ENCODE measurements at places on chromosomes 4 and X. TPM values are rescaled to one million over a fixed set of nuclear protein-coding genes. Genes with fewer than 3 reads are reported as not detected.
A peak's percentile ranks its signal among the peaks of the same experiment; 100 is the strongest.

GRCh38 chr4:152935631-152936445 lies at the start of gene FHDC1:
Gene FHDC1, plus strand, starts transcription at chr4:152936323. Its CDS starts 6,735 bp downstream, at chr4:152943058.
- DNase-seq: peak; percentile 19

DNA sequence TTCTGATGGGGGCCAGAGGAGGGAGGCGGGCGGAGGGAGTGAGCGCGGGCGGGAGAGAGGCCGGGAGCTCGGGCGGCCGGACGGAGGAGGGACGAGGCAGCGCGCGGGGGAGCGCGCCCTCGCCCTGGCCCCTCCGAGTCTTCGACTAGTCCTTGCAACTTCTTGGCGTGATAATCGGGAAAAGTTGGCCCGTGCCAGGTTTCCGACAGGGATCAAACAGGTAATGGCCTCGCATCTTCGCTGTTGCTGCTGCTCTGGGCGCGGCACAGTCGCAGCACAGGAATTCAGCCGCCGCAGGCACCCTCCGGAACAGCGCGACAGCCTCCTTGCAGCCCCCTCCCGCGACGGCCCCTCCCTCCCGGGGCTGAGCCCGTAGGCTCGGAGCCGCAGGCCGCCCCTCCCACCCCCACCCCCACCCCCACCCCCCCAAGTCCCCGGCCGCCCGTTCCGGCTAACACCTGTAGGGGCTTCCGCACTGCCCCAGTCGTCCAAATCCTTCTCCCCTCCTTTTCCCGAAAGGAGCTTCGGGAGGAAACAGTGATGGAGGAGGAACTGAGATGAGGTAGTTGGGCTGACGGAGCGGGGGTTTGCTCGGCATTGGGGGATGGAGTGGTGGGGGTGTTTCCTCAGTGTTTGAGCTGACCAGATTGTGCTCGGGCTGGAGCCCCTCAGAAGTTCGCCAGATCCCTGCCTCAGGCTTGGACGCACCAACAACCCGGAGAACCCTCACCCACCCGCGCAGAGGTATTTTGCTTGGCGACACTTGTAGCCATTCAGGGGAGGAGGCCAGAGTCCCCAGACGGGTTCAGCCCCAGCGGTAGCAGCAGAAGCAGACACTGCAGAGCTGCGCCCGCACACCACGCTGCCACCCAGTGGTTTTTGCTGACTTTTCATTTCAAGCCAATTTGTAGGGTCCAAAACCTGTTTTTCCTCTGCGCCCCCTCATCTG lies at the start of gene FGF13:
Gene FGF13, minus strand, starts transcription at position 319 of the 949 bp plus-strand sequence. CDS start 714 bp downstream, outside the sequence.
- no peak for DNase-seq

GRCh38 chr4:110615353-110616237 lies 7.3 kb downstream of the PITX2 start:
- DNase-seq: no peak

DNA sequence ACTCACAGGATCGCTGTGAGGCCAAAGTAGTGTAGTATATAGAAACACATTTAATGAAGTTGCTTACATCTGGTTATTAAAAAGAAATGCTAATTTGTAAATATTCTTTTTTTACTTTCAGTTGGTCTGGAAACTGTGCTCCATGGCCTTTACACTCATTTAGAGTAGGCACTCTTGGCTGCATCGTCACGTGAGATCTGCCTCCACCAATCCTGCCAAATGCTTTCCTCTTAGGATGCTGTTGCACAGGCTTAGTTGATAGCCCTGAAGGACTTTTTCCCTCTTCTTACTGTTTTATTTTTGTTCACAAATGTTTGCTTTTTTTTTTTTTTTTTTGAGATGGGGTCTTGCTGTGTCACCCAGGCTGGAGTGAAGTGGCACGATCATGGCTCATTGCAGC lies 6.3 kb downstream of the CPE start:
- DNase-seq: no peak

DNA sequence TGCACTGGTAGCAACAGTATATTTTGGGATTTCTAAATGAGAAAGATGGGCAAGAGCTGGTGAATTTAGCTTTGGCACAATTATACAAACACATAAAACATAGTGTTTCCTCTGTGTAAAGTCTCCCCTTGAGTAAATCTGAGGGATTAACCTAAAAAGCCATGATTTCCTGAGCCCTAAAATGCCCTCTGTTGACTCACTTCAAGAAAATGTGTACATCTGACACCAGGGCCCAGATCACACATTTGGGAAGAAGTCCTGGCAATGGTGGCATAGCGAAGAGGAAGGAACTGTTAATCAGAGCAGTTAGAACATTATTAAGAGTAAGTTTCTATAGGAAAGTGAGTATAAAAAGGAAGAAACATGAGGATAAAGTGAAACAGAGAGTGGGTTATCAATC lies 338.5 kb downstream of the SPOCK3 start:
- DNase-seq: no peak

GRCh38 chr4:90904021-90904420 lies 776.8 kb downstream of the CCSER1 start:
- DNase-seq: no peak

DNA sequence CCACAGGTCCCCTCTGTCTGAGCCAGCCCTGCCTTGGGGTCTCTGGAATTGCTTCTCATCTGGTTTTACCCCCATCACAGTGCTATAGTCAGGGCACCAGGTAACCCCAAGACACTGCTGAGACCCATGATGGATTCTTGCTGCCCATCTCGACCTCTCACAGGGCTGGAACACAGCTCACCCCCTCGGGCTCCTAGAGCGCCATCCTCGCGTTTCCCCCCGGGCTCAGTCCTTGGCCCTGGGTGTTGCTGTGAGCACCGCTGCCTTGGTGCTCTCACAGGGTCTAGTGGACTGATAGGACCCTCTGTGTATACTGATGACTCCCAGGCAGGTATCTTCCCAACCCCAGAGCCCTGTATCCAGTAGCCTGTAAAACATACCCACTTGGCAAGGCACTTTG lies 8.8 kb downstream of the MAEA start:
- DNase-seq: no peak

- DNase-seq: peak; percentile 87
These were observed 213.6 kb downstream of the CPE start for GRCh38 chr4:165592386-165592785.

DNA sequence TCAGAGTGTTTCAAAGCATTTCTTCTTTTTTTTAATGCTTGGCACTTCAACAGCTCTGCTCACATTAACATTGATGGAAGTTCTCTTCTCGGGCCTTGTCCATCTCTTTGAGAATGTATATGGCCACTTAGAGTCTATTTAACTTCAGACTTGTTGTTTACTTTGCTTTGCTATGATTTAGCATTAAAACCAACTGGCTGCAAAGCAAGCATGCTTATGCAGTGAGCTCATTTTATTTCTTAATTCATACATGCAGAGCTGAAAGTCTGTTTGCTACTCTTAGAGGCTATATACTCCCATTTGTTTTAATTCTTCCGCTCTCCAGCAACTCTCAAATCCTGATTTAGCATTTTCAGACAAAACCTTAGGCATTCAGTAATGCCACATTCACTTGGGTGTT lies 107.6 kb upstream of the PACRGL start:
- no peak for DNase-seq

DNA sequence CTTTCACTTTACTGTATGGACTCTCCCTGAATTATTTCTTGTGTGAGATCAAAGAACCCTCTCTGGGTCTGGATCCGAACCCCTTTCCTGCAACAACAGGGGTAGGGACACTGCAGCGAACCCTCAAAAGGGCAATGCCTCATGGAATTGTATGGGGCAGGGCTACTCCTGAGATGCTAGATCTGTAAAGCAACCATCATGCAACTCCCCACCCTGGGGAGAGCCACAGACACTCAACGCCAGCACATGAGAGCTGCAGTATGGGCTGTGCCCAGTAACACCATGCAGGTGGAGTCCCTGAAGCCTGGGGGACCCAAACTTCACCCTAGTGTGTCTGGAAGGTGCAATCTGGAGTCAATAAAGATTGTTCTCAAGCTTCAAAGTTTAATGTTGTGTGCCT lies 304.7 kb downstream of the DCHS2 start:
- DNase-seq: no peak

- no peak for DNase-seq
These were observed 1.8 kb downstream of the SFRP2 start for GRCh38 chr4:153787061-153787560.

GRCh38 chr4:85486425-85487086 lies 11.6 kb downstream of the ARHGAP24 start:
- peak; percentile 34 for DNase-seq

DNA sequence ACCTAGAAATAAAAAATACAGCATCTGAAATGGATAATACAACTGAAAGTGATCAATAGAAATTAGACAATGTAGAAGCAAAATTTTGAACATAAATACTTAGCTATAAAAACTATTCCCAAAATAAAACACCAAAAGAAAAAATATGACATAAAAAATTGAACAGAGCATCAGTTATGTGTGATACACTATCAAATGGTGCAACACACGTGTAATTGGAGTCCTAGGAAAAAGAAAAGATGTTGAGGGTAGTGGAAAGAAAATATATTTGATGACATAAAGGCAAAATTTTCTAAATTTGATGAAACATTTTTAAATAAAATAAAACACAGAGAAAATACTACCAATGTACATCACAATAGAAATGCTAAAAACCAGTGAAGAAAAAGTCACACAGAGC lies 63.1 kb downstream of the NPY2R start:
- DNase-seq: no peak

DNA sequence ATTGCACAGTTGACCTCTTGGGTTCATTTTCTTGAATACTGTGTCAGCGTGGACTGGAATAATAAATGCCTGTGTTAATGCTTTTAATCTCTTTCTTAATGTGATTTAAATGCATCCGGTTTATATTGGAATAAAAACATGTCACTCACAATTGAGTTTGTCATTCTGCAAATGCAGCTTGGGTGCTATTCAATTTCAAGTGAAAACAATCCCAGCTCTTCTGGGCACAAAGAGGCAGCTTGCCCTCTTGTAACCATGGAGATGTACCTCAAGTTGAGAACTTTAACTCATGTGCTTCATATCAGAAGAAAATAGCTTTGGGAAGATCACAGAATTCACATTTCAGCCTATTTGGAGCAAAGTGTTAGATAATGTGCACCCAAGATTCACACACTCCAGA lies 355.7 kb upstream of the GNPDA2 start:
- DNase-seq: no peak

- DNase-seq: no peak
These were observed 124.8 kb upstream of the SORBS2 start for GRCh38 chr4:185936650-185937376.

DNA sequence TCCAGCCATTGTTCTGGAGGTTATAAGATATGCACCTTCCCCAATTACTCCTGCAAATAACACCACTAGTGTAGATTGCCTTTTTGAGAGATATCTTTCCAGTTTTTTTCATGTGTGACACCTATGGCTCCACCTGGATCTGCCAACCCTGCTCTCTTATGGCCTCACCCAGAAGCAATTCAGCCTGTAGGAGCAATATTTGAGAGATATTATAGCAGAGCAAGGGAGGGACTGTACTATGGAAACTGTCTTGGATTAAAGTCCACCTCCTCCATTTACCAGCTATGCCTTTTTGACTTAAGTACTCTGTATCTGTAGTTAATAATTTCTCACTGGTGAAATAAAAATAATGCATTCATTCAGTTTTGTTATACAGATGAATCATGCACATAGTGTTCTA lies 803.5 kb downstream of the NLGN4X start:
- no peak for DNase-seq

- DNase-seq: peak; percentile 33
These were observed 16.2 kb downstream of the BOD1L1 start for GRCh38 chr4:13611283-13611842.

GRCh38 chr4:153393397-153393796 lies 48.9 kb downstream of the MND1 start:
- DNase-seq: peak; percentile 70

DNA sequence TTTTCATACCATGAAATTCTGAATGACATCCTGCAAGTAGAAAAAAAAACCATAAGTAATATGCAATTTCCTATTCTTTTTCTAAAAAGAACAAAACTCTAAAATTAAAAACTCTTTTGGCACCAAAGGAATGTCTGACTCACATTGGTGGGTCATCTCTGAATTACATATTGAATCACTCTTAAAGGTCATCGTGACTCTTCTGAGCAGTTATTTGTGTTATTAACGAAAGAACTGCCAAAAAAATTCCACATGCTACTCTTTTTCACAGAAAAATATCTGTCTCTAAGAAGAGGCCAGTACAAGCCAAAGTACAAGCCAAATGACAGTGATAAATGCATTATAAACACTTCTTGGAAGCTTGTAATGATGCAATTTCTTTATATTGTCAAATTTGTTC lies 282.2 kb downstream of the GUCY2F start:
- DNase-seq: peak; percentile 15

DNA sequence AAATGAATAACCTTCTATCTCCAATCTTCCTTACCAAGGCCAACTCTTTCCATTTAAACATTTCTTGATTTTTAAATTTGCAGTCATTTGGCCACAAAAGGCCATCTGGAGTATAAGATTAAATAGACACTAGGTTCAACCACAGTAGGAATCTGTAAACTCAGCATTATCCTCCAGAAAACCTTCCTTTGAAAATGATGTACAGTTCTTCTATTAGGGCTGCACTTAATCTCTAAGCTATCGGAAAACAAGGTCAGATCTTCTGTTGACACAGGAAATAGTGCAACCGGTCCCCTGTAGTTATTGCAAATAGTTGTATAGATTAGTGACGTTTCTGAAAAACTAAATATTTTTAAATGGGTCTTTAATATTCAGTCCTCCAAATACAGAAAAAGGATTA lies 359.0 kb upstream of the ATOH1 start:
- DNase-seq: no peak

GRCh38 chrX:56800801-56801200 lies 71.8 kb downstream of the NBDY start:
- no peak for DNase-seq

- DNase-seq: peak; percentile 26
These were observed 10.4 kb downstream of the AFP start for GRCh38 chr4:73446336-73446938.

GRCh38 chr4:174324236-174324635 lies 40.5 kb downstream of the CEP44 start:
- peak; percentile 12 for DNase-seq

DNA sequence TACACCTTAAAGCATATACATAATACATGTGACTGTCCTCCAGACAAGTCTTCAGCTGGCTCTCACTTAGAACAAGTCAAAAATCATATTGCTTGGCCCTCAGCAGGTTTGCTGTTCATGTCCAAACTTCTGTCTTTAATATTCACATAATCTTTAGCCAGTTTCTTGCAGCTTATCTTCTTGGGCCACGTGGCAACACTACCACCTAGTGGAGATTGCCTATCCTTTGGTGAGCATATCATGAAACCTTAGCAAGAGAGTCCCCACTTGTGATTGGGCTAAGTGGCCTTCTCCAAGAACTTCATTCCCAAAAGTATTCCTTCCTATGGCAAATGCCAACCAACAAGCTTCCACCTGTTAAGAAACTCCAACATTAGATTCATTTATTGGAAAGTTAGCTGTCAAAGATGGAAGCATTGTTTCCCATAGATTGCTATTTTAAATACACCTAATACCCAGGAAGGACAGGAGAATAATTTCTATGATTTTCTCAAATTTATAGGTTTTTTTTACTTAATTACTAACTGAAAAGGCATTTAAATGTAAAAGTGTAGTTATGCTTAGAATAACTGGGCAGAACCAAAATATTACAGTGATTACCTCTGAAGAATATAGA lies 231.9 kb upstream of the INTU start:
- DNase-seq: peak; percentile 65

GRCh38 chr4:73347497-73347896 lies 56.6 kb upstream of the ALB start:
- DNase-seq: no peak

CTAG1B gene
- total RNA-seq: not detected

STATH gene
- total RNA-seq: not detected

P2RY8 gene
- total RNA-seq: not detected

PGM2 gene
- 24.4 TPM for total RNA-seq

MAGEA6 gene
- total RNA-seq: 0.70 TPM

MND1 gene
- 1.0 TPM for total RNA-seq

SNCA gene
- total RNA-seq: 27.3 TPM

RPA4 gene
- total RNA-seq: 0.48 TPM

GRIA3 gene
- total RNA-seq: 18.6 TPM
